ENCODE measurements at places on chromosomes 11 and 22.

DNA sequence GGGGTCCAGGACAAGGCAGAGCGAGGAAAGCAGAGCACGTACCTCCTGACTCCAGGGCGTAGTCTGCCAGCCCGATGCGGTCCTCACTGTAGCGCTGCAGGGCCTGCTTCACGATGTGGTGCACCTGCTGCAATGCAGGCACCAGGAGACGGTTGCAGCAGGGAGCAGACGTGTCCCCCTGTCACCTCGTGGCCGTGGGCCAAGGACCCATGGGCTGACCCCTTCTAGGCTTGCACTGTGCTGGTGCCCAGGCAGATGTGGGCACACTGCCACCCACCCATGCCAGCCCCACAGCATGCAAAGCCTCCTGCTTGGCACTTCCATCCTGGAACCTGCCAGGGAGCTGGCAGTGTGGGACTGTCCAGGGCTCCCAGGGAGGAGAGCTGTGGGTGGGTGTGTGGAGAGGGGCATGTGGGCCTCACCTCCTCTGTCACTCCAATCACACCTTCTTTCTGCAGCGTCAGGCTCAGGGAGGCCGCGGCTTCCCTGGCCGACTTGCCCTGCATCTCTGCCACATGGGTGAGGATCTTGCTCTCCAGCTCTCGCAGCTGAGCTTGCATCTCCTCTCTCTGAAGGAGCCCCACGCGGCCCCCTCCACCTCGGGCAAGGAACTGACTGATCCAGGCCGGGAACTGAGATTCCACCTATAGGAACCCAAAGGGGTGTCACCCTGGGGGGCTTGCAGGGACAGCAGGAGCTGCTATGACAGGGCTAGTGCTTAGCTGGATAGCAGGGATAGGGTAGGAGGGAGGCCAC lies 16.3 kb downstream of the SUN2 start:
- no peak for DNase-seq

- no peak for DNase-seq
Observed at GRCh38 chr11:8800520-8801110, 110.4 kb upstream of the AKIP1 start.

DNA sequence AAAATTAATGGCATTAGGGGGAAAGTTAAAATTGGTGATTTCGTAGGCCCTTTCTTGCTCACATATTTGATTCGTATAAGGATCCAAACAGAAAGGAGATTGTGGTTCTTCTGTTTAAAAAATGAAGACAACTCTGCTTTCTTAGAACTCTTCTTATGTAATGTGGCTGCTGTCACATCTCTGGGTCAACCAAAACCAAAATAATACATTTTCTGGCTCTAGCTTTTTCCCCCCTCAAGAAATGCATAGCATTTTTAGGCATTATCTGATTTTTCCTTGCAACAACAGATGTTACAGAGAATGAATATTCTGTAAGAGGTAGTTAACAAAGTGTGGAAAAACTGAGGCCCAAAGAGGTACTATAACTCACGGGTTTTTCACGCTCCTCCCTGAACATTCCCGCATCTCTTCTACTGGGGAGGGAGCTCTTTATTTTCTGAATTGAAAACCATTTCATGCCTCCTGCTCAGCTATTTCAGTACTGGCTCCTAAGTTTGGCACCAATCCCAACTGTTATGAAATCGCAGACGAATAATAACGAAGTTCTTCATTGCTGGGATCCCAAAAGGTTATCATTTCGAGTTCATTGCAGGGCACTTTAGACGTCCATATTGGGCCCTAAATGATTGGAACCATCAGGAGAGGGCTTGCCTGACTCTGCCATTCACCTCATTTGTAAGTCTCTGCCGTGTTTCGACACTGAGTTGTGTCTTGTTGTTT lies 17.1 kb downstream of the GRAP2 start:
- DNase-seq = peak; percentile 14

DNA sequence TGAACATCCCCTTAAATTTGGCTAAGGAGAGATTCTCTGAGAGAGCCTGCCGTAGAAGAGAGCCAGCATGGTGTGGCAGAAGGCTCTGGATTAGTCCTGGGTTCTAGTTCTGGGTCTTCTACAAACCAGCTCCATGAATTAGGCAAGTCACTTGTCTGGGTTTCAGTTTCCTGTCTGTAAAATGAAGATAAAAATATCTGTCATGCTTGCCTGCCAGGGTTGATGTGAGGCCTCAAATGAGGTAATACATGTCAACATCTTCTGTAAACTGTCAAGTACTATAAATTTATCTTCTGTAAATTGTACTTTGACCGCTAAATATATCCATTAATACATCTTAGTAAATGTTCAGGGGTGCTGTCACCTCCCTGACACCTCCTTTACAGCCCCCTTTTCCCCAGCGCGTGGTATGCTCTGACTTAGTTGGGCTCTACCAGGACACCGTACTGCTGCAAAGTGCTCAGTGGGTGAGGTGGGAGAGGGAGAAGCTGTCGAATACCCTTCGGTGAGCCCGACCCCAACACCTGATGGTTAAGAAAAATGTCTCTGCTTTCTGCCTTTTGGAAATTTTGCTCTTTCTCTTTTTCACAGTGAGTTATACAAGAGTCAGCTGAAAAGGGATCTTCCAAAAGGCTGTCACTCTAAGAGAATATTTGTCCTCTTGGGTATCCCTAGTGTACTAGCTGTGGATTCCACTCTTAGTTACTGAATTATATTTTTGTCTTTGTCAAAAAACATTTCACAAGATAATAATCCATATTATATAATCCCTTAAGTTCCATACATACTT lies 15.0 kb downstream of the RBX1 start:
- no peak for DNase-seq

GRCh38 chr11:250740-251299 lies 14.0 kb downstream of the PSMD13 start:
- peak; percentile 7 for DNase-seq

DNA sequence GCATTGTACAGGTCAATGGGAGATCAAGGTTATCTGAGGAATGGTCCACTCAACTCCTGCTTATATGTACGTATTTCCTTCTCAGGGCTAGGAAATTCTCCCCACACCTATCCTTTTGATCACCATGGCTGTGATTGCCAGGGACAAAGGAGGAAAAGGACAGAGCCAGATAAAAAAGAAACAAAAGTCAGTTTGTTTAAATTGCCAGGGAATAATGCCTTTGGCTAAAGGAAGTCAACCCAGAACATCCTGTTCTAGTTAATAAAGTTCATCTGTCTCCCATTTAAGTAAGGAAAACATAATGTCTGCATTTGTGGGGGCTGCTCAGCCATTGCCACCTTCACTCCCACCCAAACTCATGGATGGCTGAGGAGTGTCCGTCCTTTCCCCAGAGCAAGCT lies 124.7 kb downstream of the ME3 start:
- no peak for DNase-seq

GRCh38 chr11:32317643-32318042 lies 117.7 kb downstream of the WT1 start:
- DNase-seq = no peak

GRCh38 chr11:15035283-15035682 lies 38.1 kb upstream of the CALCB start:
- DNase-seq = no peak

DNA sequence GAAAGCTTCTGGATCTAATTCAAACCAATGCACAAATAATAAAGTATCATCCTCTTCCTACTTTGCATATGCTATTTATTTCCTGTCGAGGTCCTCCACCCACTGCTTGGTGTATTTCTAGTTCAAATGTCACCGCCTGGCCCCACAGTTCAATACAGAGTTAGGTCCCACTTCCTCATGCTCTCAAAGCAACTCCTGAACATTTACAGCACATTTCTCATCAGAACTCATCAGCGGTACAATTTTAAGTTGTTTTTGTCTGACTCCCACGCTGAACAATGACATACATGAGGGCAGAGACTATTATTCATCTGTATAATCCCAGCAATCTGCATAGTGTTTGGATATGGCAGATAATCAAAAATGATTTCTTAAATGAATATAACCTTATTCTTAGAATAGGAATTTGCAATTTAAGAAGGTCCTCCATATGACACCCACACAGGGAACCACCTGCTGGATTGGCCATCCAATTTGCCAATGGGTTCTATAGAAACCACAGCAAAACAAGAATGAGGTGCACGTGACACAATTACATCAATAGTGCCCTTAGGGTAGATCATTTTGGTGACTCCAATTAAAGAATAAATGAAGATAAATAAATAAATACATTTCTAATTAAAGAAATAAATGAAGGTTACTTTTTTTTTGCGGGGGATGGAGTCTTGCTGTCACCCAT lies 54.2 kb downstream of the SLC25A17 start:
- no peak for DNase-seq

- DNase-seq = no peak
Observed at GRCh38 chr11:75055511-75055910, 41.2 kb downstream of the OR2AT4 start.

GRCh38 chr11:97717922-97718321 lies 1302.8 kb upstream of the CNTN5 start:
- no peak for DNase-seq

DNA sequence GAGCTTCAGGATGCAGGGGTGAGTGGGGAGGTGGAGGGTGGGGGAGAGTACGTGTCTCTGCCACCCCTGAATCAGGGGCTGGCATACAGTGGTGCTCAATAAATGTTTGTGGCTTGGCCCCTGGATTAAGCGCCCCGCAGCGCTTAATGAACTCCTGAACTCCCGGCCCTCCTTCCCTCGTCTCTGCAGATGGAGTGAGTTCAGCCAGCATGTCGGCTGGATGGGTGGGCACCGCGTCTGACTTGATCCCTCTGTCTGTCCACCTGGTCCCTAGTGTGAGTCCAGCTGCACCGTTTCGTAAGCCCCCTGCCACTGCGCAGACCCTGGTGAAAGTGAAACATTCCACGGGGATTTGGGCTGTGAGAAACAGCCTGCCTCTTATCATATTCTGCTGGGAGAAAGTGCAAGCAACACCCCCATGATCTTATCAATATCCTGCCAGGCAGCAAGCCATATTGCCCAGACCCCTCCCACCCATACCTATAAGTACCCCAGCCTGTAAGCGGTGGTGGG lies 12.0 kb upstream of the MRGPRD start:
- DNase-seq = no peak

GRCh38 chr11:22657101-22657694 lies 9.2 kb upstream of the GAS2 start:
- DNase-seq = no peak

- DNase-seq = no peak
Observed at GRCh38 chr22:30344447-30345200, 12.1 kb downstream of the SF3A1 start.

- DNase-seq = no peak
Observed at GRCh38 chr11:6812390-6813005, 13.0 kb upstream of the OR6A2 start.

- DNase-seq = no peak
Observed at GRCh38 chr11:126354631-126355323, 709 bp upstream of the ST3GAL4 start.

DNA sequence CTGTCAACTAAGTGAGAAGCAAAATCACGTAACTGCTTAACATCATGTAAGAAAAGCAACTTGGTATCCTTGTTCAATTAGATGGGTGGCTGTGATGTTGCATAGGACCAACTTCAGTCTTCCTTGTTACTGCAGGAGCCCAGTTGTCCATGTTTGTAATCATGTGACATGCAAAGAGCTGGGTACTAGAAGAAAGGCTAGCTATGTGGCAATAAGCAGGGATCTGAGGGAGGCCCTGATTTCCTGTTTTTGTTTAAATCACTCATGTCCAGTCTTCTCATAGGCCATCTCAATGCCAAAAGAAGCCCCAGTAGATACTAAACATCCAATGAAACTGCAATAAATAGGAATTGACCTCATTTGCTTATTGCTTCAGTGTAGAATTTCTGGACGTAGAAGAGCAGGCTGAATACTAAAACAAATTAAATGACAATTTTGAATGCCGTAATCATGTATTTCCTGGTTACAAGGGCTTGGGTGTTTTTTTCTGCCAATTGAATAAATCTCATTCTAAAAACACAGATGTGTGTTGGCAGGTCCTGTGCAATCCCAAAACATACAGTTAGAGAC lies 140.8 kb upstream of the ARHGAP20 start:
- DNase-seq = no peak

DNA sequence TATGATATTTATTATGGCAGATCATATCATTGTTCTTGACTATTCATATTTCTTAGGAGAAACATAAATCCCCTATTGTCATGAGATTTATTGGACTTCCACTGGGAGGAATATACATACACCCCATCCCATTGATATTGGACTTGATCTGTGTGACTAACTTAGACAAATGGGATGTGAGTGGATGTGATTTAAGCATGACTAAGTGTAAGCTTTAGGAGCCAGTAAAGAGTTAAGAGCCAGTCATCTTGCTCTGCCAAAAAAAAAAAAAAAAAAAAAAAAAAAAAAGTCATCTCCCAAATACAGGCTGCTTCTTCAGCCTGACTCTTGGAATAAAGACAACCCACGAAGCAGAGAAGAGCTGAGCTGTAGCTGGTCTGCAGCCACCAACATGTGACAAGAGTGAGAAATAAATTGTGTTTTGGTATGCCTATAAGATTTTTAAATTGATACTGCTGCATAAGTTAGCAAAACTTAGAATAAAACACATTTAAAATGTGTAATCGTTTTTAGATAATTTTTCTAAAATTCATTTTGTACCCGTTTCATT lies 595.0 kb upstream of the LRRC4C start:
- DNase-seq = no peak

DNA sequence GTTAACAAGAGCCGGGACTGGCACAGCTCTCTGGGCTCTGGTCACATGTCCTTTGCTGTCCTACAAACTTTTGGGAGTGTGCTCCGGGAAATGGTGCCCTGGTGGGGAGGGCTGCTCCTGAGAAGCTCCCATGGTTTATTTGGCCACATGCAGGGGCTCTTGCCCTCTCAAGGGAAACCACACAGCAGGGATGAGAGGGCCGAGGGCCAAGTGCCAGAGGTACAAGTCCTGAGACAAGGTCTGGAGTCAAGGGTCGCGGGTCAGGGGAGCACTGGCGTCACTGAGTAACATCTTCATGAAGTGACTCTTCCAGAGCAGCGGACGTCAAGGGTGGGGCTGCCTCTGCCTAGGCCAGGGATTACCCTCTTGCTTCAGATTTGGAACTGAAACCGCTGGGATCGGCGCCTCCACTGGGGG lies 1160.6 kb downstream of the TBC1D22A start:
- DNase-seq = no peak

GRCh38 chr11:62456630-62457029 lies 37.8 kb downstream of the SCGB1A1 start:
- DNase-seq = no peak

DNA sequence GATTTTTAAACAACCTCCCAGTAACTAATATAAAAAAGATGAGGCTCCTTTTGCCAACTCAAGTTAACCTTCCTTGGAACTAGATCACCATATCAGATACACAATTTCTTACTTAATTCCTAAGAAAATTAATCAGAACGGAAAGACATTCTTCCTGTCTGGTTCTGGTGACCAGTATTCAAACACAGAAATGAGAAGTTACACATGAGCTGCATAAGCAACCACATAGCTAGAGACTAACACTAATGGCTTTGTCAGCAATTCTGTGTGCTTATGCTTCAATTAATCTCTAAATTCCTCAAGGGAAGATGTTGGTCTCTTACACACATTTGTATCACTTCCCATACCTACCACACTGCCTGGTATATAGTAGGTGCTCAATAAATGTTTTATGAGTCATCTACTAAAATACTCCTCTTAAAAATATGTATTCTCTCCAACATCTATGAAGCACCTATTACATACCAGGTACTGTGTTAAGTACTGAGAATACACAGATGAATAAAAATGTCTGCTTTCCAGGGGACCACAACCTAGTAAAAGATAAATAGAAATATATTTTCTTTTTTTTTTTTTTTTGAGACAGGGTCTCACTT lies 54.5 kb downstream of the GAB2 start:
- no peak for DNase-seq

Measured in caudate nucleus (tissue), 63 donors.